Right atrium auricular region (tissue), 2 donors: ENCODE measurements at places on chromosomes 11 and 22. TPM values are rescaled to one million over a fixed set of nuclear protein-coding genes. Genes with fewer than 3 reads are reported as not detected.

GRCh38 chr11:9691865-9692264, 28.0 kb downstream of the SWAP70 start:
- H3K4me1 ChIP-seq, result peaks cover 27% of the 10 kb centered on the region
- no peak for DNase-seq
- H3K4me3 ChIP-seq, result no peak overlapping the region
- peak overlapping the region; percentile 78 for H3K27ac ChIP-seq

- DNase-seq, result no peak
- H3K36me3 ChIP-seq, result no peaks in the 10 kb centered on the region
- no peak overlapping the region for H3K4me3 ChIP-seq
- H3K27ac ChIP-seq, result no peak overlapping the region
- H3K4me1 ChIP-seq, result no peaks in the 10 kb centered on the region
Observed at GRCh38 chr11:67020949-67021348, 2.0 kb upstream of the SYT12 start.

- H3K4me1 ChIP-seq, result no peaks in the 10 kb centered on the region
- H3K27me3 ChIP-seq, result no peaks in the 10 kb centered on the region
- no peak overlapping the region for H3K4me3 ChIP-seq
- H3K27ac ChIP-seq, result no peak overlapping the region
- DNase-seq, result no peak
- no peaks in the 10 kb centered on the region for H3K36me3 ChIP-seq
Observed at GRCh38 chr22:38989466-38989865, 7.3 kb downstream of the APOBEC3B start.

- no peaks in the 10 kb centered on the region for H3K36me3 ChIP-seq
- H3K4me1 ChIP-seq, result no peaks in the 10 kb centered on the region
- H3K4me3 ChIP-seq, result no peak overlapping the region
- DNase-seq, result peak; percentile 75
Observed at GRCh38 chr11:33941637-33942160, 49.8 kb upstream of the LMO2 start.

The VSIG10L2 gene
- total RNA-seq, result not detected

The MN1 gene
- total RNA-seq, result 14.3 TPM

The ESAM gene
- 60.6 TPM for total RNA-seq
